ENCODE measurements at places on chromosomes 13 and 19.

GRCh38 chr13:91891141-91891540 lies 492.7 kb downstream of the GPC5 start:
- no peak for DNase-seq

DNA sequence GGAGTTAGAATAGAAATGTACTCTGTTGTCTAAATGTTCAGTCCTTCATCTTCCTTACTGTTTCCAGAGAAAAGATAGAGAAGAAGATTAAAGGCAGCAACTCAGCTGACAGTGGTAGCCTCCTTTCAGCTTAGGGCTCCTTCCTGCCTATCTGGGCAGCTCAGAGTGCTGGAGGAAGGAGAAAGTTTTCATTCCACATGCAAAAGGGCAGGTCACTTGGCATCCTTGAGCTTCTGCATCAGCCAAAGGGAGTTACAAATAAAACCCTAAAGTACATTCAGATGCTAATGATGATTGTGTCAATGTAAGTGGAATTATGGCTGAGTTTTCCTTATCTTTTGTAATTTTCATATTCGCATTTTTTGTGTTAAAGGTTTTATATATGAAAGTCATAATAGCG lies 58.9 kb downstream of the ESD start:
- no peak for DNase-seq

DNA sequence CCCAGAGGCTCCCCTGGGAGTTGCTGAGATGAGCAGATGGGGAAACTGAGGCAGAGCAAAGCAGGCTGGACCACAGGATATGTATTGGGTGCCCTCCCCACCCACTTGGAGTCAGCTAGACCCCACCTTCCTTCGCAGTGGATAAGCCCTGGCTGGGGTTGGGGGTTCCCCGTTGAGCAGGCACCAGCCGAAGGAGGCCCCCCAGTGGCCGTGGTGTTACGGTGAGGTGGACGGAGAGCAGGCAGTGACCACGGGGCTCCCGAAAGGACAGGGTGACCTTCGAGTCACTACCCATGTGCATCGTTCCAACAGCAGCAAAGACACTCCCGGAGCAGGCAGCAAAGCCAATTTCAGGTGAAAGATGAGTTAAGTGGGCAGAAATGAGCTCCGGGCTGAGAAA lies 62.4 kb upstream of the ADGRE5 start:
- DNase-seq: no peak

- DNase-seq: peak; percentile 32
Observed at GRCh38 chr19:9793071-9793591, 24.6 kb upstream of the ZNF846 start.

DNA sequence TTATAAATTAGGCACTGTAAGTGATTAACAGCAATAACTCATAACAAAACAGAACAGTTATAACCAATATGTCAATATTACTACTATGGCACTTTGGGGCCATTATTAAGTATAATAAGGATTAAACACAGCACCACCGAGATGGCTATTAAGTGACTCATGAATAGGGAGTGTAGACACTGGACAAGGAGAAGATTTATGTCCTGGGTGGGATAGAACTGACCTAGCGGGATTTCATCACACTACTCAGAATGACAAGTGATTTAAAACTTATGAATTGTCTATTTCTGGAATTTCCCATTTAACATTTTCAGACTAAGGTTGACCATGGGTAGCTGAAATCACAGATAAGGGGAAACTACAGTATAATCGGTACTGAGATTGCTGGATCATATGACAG lies 79.0 kb upstream of the SLC7A1 start:
- no peak for DNase-seq

GRCh38 chr19:31448221-31448657 lies 99.0 kb upstream of the TSHZ3 start:
- DNase-seq: no peak

DNA sequence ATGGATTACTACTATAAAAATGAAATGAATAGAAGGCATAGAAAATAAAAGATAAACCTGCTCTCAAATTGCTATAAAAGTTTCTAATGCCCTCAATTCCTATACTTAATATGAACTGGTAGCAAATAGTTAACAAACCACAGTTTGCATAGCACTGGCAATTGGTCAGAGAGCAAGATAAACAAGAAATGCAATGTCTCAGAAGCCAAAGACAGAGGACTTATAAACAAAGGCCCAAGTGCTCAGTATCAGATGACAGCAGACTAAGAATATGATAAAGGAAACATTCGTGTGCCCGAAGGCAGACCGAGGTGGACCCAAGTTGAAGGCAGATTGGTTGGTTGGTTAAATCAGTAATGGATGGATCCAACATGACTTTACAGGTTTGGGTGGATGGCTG lies 50.6 kb downstream of the IPO5 start:
- DNase-seq: no peak

- no peak for DNase-seq
Observed at GRCh38 chr13:93955904-93956303, 523.6 kb downstream of the DCT start.

DNA sequence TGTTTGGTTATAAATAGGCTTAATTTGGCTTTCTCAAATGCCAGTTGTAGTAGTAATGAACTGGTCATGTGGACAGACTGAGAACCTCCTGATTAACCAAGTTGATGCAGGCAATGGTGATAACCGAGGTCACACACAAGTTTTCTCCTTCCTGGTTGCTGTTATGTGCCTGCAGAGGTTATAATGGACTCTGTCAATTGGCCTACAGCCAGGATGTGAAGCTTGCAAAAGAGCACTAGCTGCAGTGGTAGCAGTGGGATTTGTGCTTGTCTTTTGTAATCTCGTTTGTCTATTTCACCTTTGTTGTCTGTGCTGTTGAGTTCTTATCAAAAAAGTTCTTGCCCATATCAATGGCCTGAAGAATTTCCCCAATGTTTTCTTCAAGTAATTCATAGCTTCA lies 20.6 kb downstream of the OR10H3 start:
- DNase-seq: no peak

DNA sequence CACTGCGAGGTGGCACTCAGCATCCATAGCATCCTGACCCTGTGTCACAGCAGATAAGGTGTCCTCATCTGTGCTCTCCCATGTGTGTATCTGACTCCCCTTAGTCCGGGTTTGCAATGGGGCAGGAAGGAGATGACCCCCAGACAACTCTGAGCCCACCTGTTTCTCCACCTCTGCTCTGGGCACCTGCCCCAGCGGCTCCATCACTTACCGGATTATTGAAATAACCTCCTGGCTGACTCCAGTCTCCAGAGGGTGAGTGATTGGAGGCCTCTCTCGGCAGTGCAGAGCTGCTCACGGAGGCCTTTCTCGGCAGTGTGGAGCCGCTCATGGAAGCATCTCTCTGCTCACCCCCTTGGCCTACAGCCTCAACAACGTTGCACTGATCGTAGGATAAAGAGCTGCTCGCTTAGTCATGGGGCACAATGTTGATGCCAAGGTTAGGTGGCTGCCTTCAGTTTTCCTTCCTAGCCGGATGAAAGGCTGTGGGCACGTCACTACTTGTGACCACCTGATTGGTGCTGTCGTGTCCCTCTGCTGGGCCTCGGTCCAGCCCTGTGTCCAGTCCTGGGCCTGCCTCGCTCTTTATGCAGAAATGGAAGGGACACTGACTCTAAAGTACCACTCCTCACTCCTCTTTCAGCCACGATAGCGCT lies 67.6 kb downstream of the TEX29 start:
- no peak for DNase-seq

GRCh38 chr19:9862938-9863337 lies 27.8 kb downstream of the PIN1 start:
- no peak for DNase-seq

DNA sequence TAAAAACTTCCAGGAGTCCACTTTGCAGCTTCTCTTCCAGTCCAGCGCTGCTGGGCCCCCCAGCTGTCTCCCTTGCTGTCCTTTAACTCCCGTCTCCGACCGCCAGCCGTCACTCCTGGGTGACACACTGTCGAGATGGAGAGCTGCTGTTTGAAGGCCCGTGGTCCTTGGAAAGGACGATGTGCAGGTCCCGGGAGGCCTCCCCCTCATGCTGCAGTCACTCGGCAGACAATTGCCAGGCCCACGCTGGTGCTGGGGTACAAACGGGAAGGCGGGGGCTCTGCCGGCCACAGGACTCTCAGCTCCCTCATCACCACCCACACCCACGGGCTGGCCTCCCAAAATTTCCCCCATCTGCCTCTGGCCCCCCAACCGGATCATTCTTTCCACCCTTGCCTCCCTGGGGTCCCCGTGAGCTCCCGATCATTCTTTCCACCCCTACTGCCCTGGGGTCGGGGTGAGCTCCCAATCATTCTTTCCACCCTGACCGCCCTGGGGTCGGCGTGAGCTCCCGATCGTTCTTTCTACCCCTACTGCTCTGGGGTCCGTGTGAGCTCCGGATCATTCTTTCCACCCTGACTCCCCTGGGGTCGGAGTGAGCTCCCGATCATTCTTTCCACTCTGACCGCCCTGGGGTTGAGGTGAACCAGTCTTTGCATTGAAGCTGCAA lies 16.0 kb upstream of the ZNF554 start:
- no peak for DNase-seq

- DNase-seq: no peak
Observed at GRCh38 chr19:45782820-45783785, 813 bp upstream of the DMPK start.

DNA sequence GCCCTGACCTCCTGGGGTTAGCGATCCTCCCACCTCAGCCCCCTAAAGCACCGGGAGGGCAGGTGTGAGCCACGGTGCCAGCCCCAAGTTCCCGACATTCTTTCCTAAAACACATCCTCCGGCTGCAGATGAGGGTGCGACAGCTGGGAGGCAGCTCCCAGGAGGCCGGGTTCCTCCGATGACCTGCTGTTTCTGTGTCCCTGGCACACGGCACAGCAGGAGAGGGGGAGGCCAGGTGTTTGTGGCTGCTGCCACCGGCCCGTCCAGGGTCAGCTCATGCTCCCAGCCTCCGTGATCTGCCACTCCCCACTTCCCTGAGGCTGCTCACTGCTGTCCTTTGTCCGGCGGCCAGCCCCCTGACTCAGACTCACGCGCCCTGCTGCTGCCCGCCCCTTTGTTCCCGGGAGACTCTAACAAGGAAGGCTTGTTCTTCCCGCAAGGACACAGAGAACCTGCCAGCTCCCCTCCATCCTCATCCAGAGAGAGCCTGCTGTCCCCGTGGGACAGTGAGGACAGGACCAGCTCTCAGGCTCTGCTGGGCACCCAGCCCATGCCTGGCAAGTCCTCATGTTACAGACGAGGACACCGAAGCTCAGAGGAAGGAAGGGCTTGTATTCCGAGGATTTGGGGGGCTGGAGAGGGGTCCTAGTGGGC lies 10.6 kb upstream of the MADCAM1 start:
- no peak for DNase-seq

- peak; percentile 93 for DNase-seq
Observed at GRCh38 chr19:38228005-38228377, 4.0 kb upstream of the DPF1 start.

DNA sequence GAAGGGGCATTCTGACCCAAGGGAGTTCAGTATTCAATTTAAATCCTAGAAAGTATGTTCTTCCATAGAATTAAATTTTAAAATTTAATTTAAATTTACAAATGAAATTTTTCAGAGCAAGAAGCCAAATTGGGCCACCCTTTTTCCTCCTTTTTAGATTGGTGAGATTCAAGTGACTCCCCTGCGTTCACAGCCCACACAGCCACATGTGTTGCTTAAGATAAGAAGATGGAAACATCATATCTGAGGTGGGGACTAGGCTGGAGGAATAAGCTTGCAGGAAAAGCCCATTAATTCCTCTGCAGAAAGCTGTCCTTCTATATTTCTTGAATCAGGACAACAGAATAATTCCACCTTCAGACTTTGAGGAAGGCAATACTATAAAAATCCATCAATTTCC lies 392.7 kb upstream of the ZNF507 start:
- no peak for DNase-seq

DNA sequence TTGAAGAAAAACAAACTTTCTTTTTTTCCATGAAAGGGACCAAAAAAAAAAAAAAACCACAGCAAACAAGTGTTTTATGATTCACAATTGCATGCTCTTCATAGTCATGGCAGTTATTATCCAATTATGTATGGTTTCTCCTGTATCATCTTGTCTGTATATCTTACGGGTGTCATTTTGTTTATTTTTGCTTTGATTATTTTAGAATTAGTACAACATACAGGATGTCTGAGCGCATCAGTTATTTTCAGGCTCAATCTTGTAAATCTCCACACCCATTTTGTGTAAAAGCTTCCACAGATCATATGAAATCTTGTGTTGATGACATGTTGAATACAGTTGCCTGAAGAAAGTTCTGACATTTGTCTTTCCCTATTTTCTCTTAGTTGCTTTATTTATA lies 280.3 kb downstream of the KLF5 start:
- DNase-seq: no peak

DNA sequence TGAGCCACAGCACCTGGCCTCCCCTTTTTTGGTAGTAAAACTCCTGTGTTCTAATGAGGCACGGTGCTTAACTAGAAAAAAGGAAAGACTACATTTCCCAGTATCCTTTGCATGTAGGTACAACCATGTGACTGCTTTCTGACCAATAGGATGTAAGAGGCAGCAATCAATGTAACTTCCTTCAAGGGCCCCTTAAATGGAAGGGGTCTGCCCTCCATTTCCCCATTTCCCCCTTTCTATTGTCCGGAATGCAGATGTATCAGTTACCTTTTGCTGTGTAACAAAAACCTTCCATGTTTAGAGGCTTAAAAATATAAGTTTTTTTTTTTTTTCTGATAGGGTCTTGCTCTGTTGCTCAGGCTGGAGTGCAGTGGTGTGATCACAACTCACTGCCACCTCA lies 2.2 kb downstream of the GPR32 start:
- DNase-seq: no peak

DNA sequence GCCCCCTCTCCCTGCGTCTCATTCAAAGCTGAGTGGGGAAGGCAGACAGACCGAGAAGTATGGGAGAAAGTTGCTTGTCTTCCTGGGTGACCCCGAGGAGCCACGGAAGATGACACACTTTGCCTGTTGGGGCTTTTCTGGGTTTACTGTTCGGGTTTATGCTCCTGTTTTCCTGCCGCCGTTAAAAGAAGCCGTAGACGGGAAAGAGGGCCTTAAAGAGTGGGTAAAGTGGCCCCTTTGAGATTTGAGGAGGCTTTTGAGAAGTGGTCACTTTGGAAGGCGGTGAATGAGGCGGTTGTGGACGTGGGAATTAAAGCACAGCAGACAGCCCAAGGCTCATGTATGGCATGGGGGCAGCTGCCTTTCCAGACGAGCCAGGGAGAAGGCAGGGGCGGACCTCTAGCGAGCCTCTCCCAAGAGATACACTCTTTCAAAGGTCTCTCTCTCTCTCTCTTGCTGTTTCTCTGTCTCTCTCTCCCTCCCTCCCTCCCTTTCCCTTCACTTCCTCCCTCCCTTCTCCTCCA lies 493 bp upstream of the LHFPL6 start:
- DNase-seq: no peak

GRCh38 chr19:9044449-9044848 lies 34.2 kb upstream of the MUC16 start:
- DNase-seq: no peak

DNA sequence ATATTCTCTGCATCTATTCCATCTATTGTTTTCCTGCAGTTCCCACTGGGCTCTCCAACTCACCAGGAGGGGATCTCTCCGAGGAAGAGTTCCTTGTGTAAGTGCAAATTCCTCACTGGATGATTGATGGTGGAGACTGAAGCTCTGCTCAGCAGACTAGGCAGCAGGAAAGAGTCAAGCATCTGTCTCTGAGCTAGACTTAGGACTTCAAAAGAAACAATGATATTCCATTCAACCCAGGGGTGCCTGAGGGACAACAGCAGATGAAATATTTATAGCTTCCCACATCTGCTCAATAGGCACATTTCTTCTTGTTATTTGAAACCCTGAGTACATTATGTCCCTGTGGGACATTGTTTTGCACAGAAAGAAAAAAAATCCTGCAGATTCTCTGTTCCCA lies at the start of the genes OR7A5 and OR7C1:
Gene OR7A5 (minus strand): TSS at position 175 of the 400 bp plus-strand sequence. CDS start 6,944 bp downstream, outside the sequence.
Gene OR7C1 (minus strand): TSS at position 175 of the 400 bp plus-strand sequence. CDS start 35,049 bp downstream, outside the sequence.
- DNase-seq: no peak

GRCh38 chr13:113905018-113905417 lies 41.1 kb upstream of the GAS6 start:
- DNase-seq: no peak
